ENCODE measurements at places on chromosomes 12 and 14.

DNA sequence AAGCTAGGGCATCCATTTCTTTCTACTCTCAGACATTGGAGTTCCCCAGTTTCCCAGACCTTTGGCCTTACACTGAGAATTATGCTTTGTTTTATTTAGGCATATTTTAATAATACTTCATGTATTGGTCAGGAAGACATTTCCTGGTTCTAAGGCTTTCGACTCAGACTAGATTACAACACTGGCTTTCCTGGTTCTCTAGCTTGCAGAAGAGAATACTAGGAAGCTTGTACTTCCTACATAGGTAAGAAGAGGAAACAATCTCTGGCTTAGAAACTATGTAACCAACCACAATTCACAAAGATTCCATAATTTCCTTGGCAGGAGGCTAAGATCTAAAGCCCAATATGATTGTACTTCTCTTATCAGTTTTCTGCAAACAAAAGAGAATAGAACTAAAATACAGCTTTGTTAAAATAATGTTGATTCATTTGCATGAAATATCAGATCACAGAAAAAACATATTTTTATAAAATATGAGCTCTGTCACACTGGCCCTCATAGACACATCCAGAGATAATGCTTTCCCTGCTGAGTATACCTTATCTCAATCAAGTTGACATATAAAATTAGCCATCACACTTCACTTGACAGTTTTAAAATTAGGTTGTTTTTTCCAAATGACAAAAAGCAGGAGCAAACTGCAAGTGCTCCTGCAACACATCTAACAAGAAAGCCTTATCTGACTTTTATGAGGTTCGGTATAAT, 30.5 kb downstream of the CLEC2D start:
- DNase-seq, result no peak

DNA sequence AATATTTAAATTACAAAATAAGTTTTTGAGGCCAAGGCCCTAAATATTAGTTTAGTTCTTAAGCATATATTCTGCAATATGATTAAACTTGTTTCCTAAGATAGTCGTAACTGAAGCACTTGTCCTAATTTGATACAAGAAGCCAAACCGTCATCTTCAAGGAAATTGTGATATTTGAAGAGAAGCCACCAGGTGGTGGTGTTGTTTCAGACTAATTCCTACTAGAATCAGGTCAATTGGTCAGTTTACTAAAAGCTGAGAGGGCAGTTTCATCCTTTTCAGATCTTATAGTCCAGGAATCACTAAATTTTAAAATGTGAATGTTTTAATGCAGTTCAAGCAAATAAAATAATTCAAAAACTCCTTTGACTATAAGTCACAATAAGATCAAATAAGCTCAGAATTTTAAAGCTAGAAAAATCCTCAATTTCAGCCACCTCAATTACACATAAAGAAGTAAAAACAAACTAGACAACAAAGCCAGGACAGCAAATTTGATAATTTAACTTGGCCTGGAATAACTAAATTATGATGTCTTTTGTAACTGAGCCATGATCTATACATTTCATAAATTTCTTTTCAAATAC, 7.1 kb upstream of the ARL1 start:
- DNase-seq, result no peak

DNA sequence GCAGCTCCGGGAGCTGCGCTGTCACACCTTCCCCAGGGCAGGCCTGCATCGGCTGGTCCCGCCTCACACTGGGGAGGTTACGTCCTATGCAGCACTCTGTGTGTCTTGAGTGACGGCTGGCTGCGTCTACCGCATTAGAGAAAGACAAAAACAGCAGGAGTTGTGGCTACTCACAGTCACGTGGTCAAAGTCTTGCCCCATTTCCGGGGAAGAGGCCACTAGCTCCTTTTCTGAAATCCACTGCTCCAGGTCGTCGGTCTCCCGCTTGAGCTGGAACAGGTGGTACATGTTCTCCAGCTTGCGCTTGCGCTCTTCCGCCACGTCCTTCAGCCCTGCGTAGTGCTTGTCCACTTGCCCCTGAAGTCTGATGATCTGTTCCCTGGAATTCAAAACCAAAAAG, 68.8 kb downstream of the PLEKHG3 start:
- no peak for DNase-seq

GRCh38 chr14:104328607-104329006, 190.2 kb downstream of the KIF26A start:
- DNase-seq, result no peak

- no peak for DNase-seq
Observed at GRCh38 chr12:123621619-123622530, 11.6 kb downstream of the EIF2B1 start.

DNA sequence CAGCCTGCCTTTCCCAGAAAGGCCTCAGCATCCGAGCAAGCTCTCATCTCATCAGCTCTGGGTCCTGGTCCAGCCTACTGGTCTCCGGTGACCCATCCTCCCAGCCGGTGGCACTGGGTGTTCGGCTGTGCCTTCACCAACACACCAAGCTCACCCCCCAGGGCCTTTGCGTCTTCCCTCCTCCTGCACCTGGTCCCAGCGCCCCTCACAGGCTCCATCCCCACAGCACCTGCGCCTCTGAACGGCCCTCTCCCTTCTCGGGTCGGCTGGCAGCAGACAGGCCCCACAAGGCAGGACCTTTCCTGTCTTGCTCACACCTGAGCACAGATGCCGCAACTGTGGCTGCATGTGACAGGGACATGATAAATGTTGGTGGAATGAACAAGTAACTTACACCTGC, 13.1 kb downstream of the P2RX2 start:
- DNase-seq, result no peak

- no peak for DNase-seq
Observed at GRCh38 chr14:32728976-32729375, 209.7 kb upstream of the NPAS3 start.

- no peak for DNase-seq
Observed at GRCh38 chr12:117005417-117006046, 93.7 kb downstream of the TESC start.

DNA sequence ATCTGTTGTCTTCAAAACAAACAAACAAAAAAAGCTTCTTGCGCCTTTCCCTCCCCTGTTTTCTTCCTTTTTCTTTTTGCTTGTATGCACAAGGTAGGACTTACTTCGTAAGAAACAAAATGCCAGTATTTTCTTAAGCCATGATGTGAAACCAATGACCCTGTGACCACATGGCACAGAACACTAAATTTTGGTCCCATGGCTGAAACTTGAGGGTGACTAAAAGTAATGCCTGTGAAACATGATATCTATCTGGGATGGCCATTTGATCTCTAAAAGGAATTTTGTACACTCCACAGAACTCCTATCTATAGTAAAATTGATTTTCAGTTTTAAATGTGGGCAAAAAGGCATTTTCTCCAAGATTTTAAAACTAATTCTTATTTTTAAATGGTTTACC, 63.6 kb downstream of the PAPOLA start:
- DNase-seq, result no peak

GRCh38 chr12:66662729-66663128, 16.1 kb downstream of the GRIP1 start:
- peak; percentile 40 for DNase-seq

DNA sequence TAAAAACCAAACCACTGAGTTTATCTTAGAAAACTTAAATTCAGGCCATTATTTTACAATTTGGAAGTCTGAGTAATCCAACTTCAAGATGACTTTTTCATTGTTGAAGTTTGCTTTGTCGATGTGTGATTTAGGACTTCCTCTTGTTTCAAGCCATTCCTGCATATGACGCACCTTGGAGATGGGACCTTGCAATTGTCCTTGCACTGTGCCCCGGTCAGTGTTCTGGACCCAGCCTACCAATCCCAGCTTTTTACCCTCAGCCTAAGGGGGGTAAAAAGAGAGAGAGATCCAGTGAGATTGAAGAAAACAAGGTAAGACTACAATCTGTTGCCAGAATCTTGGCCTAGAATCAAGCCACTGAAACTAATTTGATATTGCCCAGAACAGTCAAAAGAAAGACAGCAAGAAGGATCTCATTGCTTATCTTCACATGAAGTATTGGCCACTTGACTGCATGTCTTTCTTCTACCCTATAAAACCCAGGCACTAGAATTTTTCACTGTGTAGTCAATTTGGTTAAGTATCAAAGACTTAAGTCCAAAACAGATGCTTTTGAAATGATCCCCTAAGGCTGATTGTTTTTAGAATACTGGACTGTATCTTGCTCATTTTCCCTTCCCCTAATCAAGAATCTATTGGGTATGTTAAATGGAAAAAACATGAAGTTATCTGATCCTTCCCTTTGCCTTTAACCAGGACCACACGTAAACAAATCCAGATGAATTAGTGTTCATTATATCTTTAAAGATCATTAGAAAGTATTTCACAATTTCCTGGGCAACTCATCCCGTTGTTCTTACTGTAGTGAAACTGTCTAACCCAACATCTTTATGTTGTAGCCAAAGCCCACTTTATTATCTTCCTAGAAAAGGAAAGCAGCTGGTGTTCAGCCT, 2.4 kb upstream of the MLH3 start:
- DNase-seq, result peak; percentile 65

GRCh38 chr12:124722878-124723277, 140.8 kb downstream of the SCARB1 start:
- no peak for DNase-seq

DNA sequence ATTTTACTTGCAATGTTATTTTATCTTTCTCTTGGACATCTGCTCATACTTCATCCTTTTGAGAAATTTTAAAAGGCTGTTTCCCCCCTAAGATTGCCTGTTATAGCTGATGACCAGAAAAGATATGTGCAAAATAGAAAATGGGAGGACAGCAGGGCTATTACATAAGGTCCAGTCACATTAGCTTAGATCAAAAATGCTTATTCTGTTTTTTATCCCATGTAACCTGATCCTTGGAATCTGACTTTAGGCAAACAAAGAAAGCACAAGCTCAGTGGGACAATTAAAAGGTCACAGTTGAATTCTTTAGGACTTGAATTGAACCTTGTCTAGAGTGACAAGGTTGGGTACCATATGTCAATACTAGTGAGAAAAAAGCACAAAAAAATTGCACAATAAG, 65.1 kb upstream of the TRHDE start:
- no peak for DNase-seq

Data from fibroblast of skin of left quadriceps (primary cell).